ENCODE measurements at places on chromosomes 11 and 22. TPM values are rescaled to one million over a fixed set of nuclear protein-coding genes. Genes with fewer than 3 reads are reported as not detected.

Gene AIFM3
- under 0.01 TPM for total RNA-seq

Gene RNF121
- total RNA-seq = 25.6 TPM

Gene EXPH5
- 0.52 TPM for total RNA-seq

Gene CAPN5
- total RNA-seq = 5.2 TPM

Gene USP28
- 91.9 TPM for total RNA-seq

Gene APOL6
- total RNA-seq = 5.2 TPM

Gene OR2AG2
- not detected for total RNA-seq

Data from skeletal muscle tissue (tissue), 5 donors.